ENCODE measurements at places on chromosomes 1 and 21.

DNA sequence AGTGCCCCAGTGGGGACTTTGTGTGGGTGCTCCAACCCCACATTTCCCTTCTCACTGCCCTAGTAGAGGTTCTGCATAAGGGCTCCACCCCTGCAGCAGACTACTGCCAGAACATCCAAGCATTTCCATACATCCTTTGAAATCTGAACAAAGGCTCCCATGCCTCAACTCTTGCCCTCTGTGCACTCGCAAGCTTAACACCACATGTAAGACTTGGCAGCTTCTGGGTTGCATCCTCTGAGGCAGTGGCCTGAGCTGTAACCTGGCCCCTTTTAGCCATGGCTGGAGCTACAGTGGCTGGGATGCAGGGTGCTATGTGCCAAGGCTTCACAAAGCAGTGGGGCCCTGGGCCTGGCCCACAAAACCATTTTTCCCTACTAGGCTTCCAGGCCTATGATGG is 128.9 kb downstream of the TYW3 start:
- DNase-seq = no peak

DNA sequence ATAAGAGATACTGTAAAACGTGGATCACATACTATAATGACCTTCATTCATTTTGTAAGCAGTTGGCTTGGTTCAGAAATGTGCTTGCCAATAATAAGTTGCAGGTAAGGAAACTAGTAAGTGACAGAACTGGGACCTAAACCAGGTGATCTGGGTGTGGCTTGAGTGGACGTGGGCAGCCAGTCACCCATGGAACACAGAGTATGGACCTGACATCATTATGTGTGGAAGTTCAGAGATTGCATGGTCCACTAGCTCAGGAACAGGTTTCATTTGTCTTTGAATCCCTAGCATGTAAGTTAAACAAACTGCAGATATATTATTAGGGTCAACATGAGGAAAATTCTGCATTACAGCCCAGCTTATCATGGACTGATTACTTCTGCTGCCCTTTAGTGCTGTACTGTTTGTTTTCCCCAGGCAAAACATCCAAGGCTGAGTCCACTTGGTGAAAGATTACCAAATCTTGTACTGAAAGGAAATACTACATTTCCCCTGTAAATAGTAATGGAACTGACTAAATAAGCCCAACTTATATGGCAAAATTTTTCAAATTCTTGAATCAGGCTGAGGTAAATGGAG is 327.3 kb upstream of the SGIP1 start:
- DNase-seq = no peak

- peak; percentile 32 for DNase-seq
These were observed 399.3 kb downstream of the PTPRC start for GRCh38 chr1:199038156-199038555.

GRCh38 chr1:44684525-44684924 is 10.0 kb downstream of the ARMH1 start:
- no peak for DNase-seq

GRCh38 chr1:115924770-115925169 is 51.5 kb upstream of the SLC22A15 start:
- DNase-seq = no peak

DNA sequence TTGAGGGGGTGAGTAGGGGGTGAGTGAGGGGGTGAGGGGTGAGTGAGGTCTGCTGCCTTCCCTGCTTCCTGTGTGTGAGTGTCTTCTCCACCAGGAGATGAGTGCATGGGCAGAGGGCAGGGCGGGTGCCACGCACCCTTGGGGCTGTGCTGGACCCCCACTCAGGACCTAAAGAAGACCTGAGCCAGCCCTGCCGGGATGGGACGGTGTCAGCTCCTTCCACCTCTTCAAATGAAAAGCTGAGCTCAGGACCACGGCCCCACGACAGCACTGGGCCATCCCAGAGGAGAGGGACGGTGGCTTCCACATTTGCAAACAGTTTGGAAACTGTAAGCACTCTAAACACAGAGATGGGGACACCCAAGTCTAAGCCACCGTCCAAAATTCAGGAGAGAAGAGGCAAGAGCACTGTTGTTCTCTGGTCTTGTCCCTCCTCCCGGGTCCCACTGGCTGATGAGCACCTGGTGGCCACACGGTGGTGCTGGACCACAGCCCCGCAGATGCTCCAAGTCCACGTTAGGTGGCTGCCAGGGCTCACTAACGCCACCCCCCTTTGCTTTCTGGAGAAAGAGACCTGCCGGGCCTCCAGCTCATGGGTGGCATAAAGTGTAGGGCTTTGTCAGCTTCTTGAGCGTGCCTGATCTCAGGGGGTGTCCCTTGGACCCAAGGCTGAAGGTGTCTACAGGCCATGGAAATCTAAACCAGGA is 32.1 kb downstream of the TMPRSS2 start:
- no peak for DNase-seq

DNA sequence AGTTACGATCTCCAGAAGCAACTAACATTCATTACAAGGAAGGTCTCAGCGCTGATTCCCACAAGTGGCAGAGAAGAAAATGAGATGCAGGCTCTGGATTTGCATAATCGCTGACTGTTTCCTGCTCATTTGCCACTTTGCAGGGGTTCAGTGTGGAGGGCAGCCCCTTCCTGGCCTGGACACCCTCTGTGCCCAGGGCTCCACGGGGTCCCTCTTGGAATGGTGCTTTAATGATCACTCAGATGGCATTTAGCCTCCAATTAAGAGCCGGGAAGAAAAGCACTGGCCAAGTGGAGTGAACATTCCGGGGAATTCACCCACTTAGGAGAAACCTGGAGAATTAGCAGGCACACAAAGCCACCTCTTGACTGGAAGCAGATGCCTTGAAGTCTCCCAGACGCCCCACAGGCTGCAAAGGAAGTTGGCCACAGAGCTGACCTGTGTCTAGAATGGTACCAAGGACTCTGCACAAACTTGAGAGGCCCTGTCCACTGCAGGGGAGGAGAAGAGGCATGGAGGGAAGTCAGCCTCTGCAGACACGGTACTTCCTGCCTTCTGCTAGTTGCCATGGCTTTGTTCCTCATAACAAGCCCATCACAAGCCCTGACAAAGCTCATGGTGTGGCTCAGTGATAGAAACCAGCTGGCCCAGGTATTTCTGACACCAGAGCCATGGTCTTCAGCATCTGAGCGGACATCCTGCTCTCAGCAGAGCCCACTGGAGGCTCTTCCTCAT is 157.2 kb downstream of the KAZN start:
- DNase-seq = no peak

GRCh38 chr1:8813991-8814390 is 3.4 kb downstream of the RERE start:
- DNase-seq = no peak

- no peak for DNase-seq
These were observed 4.2 kb downstream of the HHAT start for GRCh38 chr1:210332719-210333398.

GRCh38 chr1:151846686-151847237 is 6.8 kb downstream of the THEM5 start:
- no peak for DNase-seq

GRCh38 chr21:43911935-43912487 is 47.0 kb downstream of the AGPAT3 start:
- no peak for DNase-seq

GRCh38 chr1:198185146-198185545 is 28.3 kb downstream of the NEK7 start:
- DNase-seq = no peak

DNA sequence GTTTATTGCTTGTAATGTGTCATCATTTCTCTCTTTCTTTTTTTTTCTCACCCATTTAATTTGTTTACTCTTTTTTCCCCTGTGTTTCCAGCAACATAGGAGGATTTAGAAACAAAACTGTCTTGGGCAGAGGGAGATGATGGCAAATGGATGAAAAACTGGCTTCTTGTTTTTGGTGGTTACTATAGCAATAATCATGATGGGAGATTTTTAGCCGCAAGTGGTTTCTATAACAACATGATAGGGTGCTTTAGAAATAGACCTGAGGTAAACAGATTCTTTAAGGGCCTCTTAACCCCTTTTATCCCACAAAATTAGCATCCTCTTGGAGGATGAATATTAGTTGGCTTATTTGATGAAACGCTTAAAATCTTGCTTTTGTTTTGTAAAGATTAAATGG is 51.6 kb downstream of the CRB1 start:
- no peak for DNase-seq

GRCh38 chr1:172778456-172779455 is 119.9 kb downstream of the FASLG start:
- DNase-seq = no peak

DNA sequence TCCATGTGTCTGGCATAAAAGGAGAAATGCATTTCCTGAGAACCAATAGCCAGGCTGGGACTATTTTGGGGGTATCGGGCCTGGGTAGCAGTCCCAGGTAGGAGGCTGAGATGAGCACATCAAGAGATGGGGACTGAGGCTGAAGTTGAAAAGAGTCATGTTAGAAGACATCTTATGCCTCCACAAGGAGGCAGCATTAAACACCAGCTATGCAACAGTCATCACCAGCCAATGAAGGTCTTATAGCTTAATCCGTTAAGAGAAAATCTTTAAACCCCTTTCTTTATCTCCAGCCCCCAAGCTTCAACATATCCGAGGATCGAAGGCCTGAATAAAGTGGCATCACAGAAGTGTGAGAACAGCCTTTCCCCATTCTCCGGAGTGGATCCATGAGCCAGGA is 640.7 kb upstream of the PTBP2 start:
- no peak for DNase-seq

- DNase-seq = no peak
These were observed 1010.1 kb upstream of the B3GALT2 start for GRCh38 chr1:194196562-194196961.

DNA sequence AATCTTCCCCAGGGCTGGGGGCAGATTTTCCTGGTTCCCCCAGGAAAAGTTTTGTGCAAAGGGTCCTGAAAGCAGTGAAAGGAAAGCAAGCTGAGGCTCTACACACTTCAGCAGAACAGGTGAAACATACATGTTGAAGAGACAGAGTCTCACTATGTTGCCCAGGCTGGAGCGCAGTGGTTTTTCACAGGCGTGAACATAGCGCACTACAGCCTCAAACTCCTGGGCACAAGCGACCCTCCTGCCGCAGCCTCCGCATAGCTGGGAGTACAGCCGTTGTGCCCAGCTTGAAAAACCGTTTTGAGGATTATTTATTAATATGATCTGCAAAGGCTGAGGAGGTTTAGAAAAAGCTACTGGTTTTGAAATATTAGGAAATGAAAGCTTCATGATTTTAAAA is 11.8 kb downstream of the PRDM15 start:
- DNase-seq = no peak

GRCh38 chr1:47906527-47907176 is 90.5 kb downstream of the TRABD2B start:
- DNase-seq = no peak

DNA sequence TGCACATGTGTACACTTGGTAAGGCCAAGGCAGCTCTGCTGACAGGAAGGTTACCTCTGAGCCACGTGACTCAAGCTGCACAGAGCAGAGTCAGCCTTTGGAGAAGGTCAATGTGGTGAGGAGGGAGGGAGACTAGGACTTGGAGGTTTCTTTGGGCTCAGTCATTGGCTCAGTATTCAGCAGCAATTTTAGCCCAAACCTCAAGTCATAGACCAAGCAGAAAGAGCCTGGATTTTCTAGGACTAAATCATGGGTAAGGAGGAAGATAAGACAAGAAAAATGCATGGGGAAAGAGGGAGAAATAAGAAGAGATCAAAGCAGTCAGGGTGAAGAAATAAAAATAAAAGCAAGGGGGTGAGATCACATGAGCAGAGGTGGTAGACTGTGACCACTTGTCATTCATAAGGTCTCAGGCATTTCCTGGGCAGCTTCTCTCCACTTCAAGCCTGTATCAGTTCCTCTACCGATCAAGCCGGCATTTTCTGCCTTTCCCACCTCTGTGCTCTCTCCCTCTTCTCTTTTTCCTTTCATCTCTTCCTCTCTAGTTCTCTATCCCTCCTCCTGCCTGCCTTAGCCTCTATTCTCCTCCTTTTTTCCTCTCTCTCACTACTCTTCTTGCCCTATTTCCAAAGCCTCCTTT is 51.7 kb upstream of the DUSP10 start:
- DNase-seq = no peak

DNA sequence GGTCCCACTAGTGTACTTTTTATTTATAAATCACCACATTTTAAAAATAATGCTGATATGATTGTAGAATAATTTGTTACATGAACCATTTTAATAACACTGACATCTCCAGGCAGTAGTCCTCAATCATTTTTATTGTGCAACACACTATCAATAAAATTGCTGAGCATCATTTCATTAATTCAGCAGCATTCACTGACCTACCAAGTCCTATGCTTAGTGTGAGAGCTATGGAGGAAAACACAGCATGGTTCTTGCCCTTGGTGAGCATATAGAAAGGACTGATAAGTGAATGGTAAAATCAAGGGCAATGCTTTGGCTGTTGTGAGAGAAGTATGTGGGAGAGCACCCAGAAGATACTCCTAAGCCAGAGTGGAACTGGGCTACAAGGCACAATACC is 119.7 kb downstream of the KCNT2 start:
- DNase-seq = no peak

GRCh38 chr21:26117324-26117971 is 53.1 kb downstream of the APP start:
- no peak for DNase-seq

DNA sequence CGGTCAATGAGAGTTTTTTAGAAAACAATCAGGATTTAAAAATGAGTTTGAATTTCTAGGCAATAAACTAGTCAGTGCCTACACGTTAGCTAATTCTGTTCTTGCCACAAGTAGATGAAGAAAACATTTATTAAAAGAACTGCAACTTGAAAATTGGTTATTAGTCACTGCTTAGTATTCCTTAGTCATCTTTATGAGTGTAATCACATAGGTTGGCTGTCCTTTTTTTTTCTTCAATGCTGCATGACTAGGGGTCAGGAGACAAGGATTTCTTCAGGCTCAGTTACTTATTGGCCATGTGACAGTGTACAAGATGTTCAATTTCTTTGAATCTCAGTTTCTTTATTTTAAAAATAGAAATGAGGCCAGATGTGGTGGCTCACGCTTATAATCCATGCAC is 17.1 kb downstream of the SOAT1 start:
- DNase-seq = no peak

DNA sequence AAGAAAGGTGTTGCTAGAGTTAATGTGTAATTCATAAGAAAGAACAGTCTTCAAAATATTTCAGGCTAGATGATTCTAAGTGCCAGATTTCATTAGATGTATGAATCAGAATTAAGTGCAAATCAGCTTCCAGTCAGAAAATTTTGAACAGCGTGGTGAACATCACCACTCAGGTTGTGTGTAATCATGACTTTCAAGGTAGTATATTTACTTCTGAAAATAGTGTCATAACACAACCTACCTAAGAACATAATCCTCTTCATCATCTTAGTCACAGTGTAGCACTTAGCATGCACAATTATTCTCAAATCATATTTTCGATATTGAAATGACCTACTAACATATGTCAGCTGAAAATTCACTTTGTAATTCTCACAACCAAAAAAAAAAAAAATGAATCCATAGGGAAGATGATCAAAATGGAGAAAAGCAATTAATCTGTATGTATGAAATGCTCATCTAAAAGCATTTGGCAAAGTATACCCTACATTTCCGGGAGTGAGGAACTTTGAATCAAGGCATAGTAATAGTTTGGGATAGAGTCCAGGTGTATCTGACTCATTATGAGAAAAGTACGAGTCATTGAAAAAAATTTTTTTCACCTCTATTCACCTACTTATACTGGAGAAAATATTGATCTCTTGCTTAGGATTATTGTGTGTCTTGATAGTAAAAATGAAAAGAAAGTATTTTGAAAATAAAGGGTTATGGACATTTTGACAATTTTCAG is 221.8 kb upstream of the CHRM3 start:
- DNase-seq = no peak

All from NCI-H1048 (cell line).